ENCODE measurements at places on chromosomes 7 and 10.

GRCh38 chr7:148702876-148703670 lies 4.4 kb downstream of the CUL1 start:
- DNase-seq: no peak

DNA sequence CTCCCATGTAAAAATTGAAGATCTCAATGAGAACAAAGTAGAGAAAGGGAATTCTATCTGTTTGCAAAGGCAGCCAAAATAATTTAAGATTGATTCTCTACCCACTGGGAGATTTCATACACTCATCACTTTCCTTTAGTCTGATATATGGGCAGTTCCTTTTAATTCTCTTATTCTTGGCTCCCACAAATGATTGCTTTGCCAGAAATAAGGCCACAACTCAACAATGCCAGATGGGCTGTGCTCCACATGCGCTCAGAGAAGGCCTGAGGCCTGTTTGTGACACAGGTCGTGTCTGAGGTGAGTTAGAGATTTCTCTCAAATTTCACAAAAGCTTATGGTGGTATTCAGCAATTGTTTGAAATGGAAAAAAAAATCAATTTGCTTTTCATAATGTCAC lies 501.9 kb upstream of the SEMA3D start:
- no peak for DNase-seq

- no peak for DNase-seq
Observed at GRCh38 chr10:87887146-87887545, 23.7 kb downstream of the PTEN start.

DNA sequence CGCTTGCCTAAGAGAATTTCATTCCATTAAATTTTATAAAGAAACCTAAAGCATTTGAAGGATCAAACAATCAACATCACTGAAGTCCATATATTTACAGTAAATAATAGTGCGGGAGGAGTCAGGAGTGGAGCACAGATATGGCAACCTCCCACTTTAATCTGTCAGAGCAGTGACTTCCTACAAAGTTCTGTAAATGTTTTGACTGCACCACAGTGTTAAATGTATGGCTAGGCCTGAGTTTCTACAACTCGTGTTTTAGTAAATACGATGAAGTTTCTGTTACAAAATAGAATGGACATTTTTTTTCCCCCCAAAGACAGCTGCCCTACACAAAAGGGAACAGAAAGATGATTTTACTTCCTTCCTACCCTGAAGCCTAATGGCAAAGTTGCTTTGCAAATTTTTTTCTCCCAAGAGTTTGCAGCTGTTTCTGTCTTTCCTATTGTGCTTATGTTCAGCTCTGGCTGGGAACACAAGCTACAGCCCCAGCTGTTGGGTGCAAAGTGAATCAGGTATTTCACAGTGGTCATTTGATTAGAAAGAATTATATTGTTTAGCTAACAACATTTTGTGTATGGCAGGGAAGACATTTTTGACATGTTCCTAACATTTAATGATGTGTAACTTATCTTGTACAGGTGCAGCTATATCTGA lies 62.1 kb downstream of the MET start:
- DNase-seq: no peak
